ENCODE measurements at places on chromosomes 7 and 10.

DNA sequence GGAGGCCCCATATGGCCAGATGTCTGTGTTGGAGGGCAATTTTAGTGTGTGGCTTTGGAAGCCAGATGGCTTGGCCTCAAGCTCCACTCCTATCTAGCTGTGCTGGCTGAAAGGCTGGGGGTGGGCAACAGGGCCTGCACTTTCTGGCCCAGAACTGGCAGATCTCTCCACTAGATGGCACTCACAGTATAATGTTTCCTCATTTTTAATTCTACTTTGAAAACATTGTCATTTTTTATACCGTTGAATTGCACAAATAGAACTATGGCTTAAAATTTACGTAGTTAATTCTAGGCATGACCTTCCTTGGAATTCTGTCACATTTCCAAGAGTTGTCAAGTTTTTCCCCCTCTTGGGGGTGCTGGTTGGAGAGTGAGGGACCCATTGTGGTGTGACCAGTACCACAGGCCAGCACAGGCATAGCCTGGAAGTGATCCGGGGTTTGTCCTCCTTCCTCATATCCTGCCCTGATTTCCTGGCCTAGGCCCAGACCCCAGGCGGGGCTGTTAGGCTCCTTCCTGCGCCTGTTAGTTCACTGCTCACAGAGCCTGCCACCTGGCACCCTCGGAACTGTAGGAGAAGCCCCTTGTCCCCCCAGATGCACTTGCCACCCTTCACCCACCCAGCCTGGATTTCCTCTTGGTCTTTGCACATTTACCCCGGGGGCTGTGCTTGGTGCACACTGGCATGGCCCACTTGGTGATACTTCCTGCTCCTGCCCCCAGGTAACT, 52.8 kb downstream of the ARHGAP22 start:
- peak; percentile 30 for ATAC-seq

GRCh38 chr7:107167483-107168232, 1.1 kb upstream of the HBP1 start:
- ATAC-seq, result peak; percentile 2

GRCh38 chr7:12056381-12056780, 154.7 kb upstream of the TMEM106B start:
- no peak for ATAC-seq

GRCh38 chr10:128713874-128714570, 587.8 kb upstream of the MKI67 start:
- no peak for ATAC-seq

DNA sequence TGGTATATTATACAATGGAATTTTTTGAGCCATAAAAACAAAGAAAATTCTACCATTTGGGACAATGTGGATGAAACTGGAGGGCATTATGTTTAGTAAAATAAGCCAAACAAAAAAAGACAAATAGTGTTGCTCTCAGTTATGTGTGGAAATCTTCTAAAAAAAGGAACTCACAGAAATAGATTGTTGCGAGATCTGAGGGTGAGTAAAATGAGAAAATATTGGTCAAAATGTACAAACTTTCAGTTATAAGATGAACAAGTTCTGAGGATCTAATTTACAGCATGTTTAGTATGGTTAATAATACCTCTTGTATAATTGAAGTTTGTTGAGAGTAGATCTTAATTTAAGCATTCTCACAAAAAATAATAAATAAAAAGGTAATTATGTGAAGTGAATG, 291.2 kb downstream of the KIF20B start:
- ATAC-seq, result no peak

DNA sequence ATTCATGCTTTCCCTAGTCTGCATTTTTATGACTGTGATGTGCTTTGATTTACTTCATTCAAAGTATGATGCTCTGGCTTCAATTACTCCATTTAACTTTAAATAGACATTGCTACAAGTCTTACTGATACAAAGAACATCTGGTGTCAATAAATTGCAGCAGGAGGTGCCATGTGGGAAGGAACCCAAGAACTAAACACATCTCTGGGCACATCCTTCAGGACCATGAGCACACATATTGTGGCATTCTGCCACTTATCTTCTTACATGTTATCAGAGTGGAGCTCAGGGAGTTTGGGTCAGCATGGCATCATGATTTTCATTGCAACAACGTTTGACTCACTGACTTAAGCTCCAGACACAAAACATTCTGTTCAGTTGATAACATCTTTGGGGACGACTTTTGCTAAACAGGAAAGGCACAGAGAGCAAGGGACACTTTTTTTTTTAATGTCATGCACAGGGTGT, 227.0 kb downstream of the DKK1 start:
- no peak for ATAC-seq

DNA sequence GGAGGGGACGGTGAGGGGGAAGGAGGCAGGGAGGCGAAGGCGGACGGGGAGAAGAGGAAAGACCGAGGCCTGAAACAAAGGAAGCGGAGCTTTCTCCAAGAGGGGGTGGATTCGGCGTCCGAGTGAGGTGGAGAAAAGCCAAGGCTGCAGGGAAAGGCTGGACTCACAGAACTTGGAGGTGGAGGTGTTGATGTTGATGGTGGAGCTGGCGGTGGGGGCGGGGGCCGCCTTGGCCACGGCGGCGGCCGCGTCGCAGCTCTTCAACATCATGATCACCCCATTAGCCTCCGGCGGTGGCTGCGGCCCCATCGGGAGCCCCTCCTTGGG, 578 bp downstream of the CACUL1 start:
- ATAC-seq, result no peak

DNA sequence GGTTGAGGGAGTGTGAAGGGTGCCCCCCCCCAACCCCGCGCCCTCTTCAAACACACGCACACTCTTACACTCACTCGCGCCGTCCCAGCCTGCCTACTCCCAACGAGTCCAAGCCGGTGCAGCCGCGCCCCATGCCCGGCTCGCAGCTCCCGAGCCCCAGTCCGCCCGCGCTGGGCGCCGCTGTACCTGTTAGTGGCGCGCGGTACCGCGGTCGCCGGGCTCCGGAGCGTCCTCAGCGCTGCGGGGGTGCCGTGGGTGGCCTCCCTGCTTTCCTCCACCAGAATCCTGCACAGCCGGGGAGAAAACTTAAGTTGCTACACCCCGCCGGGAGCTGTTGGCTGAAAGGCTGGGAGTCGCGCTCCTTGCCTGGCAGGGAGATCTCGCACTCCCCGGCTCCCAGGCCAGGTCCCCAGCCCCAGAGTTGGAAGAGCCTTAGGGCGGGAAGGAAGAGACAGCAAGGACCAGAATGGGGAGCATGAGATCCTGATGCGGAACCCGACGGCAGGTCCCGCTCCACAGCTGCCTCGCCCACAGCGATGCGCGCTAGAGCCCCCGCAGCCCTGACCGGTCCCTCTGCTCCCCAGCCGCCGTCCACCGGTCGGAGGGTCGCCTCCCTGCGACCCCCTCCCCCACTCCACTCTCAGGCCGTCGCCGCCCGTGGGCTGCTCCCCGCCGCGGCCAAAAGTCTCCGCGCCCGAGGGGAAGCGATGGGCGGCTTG, 863 bp downstream of the ST8SIA6 start:
- peak; percentile 60 for ATAC-seq

GRCh38 chr7:30240106-30240800, 44.1 kb upstream of the ZNRF2 start:
- no peak for ATAC-seq

DNA sequence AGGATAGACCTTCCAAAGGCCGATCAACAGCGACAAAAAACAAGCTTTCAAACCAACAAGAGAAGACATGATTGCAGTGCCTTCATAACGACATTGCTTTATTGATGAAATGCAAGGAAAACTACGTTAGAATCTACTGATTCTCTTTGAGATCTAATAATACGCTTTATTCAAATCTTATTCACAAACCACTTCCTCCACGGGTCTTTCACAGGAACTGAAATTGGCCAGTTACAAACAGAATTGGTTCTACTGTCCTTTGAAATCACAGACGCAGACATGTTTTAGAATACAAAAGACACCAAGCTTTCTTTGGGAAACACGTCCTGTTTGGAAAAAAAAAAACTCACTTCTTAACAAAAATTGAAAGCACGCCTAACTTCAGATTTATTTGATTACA, 74.7 kb upstream of the SEPHS1 start:
- no peak for ATAC-seq

DNA sequence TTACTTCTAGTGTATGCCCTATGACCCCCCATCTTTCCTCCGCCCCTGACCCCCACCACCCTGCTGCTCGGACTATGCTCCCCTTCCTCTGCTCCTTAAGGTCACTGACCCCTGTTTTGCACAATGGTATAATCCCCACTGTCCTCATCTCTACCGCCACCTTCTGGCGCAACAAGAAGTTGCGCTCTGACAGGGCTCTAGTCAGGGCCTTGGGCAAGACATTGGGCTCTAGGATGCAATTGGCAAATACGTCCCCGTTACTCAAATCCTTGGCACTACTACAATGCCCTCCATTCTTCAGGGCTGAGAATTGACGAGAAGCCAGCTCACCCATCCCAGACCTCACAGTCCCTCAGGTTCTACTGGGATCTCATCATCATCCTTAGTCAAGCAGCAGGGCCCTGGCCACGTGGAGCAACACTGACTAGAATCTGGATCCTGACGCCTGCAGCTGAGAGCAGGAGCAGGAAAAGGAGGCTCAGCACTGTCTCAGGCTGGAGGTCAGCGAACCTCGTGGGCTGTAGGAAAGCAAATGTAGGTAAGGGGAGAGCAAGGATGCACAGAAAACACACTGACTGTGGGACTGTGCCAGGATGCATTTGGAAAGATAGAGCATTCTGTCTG, 10.6 kb downstream of the LRIT2 start:
- no peak for ATAC-seq

GRCh38 chr10:31896968-31897384, 31.7 kb downstream of the ARHGAP12 start:
- peak; percentile 39 for ATAC-seq

DNA sequence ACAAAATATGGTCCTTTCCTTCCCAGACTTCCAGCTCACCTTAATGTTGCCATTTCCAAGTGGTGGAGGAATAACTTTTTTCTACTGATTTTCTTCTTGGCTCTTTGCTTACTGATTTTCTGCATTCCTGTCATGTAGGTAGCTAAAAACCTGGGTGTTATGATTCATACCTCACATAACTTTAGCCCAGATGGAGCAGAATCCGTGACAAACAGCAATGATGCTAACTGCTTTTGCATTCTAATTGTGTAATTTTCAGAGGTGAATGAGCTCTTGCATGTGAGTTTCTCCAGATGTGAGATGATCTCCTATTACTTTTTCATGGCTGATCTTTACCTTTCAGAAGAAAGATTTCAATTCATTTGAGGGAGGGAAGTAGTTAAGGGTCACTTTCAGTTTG, 43.4 kb downstream of the WDR11 start:
- ATAC-seq, result no peak

GRCh38 chr7:17227766-17228490, 70.5 kb upstream of the AHR start:
- no peak for ATAC-seq

GRCh38 chr7:12267542-12267941, 56.4 kb downstream of the TMEM106B start:
- no peak for ATAC-seq

DNA sequence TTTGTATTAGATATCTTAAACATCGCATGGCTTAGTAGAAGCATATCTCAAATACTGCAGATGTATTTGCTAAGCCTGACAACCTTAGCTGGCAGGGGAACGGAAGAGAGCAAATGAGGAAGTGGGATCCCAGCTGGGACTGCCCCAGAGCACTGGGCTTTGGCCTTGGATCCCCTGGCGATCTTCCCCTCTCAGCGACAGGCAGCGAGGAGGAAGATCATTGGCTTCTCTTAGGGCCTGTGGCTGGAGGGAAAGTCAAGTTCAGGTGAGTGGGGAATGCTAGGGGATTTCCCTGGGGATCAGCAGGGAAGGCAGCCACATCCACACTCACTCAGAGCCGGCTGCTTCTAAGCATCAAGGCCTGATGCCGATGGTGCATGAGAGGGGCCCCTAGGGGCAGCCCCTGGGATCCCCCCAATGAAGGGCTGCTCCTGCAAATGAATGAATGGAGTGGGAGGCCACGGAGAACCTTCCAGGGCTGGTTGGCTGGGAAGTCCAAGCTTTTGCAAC, 42.0 kb downstream of the LYZL2 start:
- no peak for ATAC-seq

GRCh38 chr10:32190890-32191491, 134.8 kb upstream of the KIF5B start:
- no peak for ATAC-seq

DNA sequence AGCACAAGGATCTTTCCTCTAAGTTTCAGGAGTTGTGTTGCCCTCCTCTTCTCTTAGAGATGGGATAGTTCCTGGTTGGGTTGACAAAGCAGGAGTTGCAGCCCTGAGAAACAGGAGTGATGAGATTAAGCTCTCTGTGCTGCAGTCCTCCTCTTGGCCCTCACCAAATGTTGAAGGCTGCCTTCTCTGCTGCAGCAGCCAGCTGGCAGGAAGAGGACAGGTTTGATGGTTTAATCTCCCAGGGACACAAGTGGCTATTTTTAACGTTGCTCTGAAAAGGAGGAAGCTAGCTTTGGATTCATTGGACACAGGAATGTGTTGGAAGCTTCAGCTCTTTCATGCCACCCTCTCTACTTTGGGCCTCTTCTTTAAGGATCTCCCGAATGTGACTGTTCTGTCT, 9.4 kb downstream of the STRIP2 start:
- peak; percentile 63 for ATAC-seq

GRCh38 chr7:111931016-111931517, 275.1 kb downstream of the DOCK4 start:
- no peak for ATAC-seq

DNA sequence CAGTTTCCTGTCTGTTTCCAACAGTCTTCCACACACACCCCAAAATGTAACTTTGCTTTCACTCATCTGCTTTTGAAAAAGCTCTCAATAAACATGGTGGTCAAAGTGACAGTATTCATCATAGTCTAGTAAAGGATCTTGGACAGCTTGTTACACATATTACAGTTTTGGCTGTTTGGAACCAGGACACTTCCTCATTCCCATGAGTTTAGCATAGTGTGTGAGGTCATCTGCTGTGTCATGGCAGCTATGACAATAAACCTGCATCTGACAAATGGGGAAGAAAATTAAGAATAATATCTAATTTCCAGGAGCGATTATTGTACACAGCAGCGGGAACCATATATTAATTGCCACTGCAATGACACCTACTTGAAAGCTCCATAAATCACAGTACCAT, 184.3 kb upstream of the SLC26A5 start:
- ATAC-seq, result no peak

DNA sequence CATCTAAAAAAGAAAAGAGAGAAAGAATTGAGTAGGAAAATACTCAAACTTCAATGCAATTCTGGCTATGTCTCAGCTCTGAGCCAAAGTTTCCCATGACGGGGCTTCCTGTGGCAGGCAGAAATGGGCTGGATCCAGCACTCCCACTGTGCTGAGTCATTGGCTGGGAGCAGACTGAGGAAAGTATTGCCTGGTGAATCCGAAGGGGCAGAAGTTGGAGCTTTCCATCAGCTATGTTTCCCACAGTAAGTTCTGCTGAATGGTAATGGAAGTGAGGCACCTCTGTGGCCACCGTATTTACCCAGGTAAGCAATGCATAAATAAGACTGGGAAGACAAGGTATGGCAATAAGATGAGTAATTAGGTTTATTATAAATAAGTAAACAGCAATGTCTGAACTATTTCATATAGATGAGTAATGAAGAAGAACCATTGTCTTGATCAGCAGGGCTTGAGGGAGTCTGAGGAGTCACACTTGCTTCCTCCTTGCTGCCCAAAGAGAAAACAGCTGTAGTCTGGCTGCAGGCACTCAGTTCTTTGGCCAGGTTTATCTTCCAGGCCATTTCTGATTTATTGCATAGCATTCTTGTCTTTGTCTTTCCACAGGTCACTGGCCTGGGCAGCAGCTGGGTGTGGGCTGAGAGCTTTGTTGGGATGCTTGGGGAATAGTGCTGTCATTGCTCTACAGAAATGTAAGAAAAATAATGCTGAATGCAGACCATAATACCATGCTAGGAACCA, 255.3 kb downstream of the DNAJB9 start:
- no peak for ATAC-seq

GRCh38 chr7:156073366-156074052, 261.2 kb upstream of the SHH start:
- no peak for ATAC-seq
